ENCODE measurements at places on chromosomes 7 and 10.
A peak's percentile ranks its signal among the peaks of the same experiment; 100 is the strongest.

GRCh38 chr7:134315679-134316538 is 821 bp downstream of the SLC35B4 start:
- peak; percentile 22 for DNase-seq

- no peak for DNase-seq
These were observed 98.2 kb downstream of the RNF216 start for GRCh38 chr7:5683280-5683670.

DNA sequence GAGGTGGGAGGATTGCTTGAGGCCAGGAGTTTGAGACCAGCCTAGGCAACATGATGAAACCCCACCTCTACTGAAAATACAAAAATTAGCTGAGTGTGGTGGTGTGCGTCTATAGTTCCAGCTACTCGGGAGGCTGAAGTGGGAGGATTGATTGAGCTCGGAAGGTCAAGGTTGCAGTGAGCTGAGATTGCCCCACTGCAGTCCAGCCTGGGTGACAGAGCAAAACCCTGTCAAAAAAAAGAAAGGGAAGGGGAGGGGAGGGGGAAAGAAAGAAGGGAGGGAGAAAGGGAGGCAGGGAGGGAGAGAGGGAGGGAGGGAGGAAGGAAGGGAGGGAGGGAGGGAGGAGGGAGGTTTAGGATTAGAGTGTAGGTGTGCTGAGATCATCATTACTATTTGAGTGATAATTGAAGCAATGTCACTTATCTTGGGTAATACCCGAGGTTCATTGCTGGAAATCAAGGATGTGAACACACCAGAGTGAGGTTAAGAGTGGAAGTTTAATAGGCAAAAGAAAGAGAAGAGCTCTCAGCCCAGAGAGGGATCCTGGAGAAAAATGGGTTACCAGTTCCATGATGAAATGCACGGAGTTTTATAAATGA is 27.6 kb downstream of the VCL start:
- DNase-seq = no peak

- DNase-seq = no peak
These were observed 17.3 kb downstream of the BUD23 start for GRCh38 chr7:73700581-73701134.

DNA sequence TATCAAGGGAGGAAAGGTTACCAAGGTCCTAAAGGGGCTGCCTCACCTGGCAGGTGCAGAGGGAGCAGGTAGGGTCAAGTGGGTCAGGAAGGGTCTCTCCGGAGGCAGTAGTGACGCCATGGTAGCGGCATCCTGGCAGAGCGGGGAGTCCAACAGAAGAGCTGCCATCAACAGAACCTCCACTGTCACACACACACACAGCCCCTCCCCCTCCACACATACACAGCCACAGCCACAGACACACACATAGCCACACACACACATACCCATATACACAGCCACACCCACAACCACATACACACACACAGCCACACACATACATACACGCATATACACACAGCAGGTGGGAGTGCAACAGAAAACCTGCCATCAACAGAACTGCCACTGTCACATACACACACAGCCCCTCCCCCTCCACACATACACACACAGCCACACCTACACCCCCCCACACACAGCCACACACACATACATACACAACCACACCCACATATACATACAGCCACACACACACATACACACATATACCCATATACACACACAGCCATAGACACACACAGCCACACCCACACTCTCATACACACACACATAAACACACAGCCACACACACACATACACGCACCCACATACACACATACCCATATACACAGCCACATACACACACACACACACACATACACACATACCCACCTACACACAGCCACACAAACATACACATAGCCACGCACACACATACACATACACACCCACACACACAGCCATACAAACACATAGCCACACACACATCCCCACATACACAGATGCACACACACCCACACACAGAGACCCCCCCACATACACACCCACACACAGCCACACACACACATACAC is 23.1 kb downstream of the KCP start:
- DNase-seq = no peak

- no peak for DNase-seq
These were observed 2.0 kb downstream of the BAG3 start for GRCh38 chr10:119653209-119653608.

DNA sequence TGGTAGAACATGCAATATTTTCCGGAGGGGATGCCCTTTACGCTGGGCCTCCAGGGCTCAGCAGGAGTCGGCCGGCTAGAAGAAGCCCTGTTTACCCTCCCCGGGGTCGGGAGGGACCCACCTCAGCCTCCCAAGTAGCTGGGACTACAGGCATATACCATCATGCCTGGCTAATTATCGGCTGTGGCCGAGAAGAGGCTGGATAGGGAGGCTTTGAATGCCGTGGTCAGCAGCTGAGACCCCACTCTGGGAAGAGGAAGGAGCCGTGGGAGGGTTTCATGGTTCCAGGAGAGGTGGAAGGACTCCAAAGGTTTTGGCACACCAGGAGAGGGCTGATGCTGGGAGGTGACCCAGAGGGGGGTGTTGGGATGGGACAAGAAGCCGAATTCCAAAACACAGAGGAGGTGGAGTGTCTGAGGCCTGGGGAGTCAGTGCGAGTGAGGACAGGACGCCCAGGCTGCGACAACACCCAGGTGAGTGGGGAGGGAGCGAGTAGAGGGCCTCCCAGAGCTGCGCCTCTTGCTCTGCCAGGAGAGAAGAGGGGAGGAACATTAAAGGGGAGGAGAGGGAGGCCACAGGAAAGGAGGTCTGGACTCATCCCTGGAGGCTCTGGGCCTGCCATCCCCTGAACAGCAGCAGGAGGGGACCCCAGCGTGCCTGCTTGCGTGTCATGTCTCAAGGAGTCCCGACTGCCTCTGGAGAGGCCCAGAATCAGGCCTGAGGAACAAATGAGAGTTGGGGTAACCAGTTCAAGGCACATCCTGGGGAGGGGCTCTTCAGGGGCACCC is 19.6 kb downstream of the GRID2IP start:
- DNase-seq = no peak

- no peak for DNase-seq
These were observed 85.3 kb upstream of the MGMT start for GRCh38 chr10:129381741-129382140.

GRCh38 chr10:35780970-35781642 is 139.0 kb upstream of the FZD8 start:
- no peak for DNase-seq

DNA sequence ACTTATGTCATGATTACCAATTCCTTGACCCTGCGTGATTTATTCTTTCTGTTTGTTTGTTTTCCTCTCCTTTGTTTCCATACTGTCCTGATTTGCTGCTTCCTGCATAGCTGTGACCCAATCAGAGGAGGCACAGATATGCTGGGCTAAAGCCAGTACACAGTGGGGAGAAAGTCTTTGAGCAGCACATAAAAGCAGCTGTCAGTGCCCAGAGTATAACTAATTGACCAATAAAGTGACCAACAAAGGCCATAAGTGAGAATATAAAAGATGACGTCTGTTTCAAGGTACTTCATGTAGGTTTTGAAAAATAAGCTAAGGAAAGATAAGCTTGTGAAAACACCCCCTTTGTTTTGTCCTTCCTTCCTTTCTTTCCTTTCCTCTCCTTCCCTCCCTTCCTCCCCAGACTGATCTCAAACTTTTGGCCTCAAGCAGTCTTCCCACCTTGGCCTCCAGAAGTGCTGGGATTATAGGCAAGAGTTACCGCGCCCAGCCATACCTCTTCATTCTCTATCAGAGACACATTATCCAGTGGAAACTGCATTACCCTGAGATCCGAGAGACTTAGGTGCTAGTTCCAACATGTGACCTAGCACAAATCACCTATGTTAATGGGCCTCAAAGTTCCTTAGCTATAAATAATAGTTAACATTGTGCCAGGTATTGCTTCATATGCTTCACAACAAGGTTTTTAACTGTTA is 17.0 kb downstream of the BCAP29 start:
- DNase-seq = no peak

GRCh38 chr10:43239756-43240155 is 27.1 kb downstream of the RASGEF1A start:
- DNase-seq = no peak

- no peak for DNase-seq
These were observed 39.5 kb downstream of the HABP2 start for GRCh38 chr10:113592380-113592779.

DNA sequence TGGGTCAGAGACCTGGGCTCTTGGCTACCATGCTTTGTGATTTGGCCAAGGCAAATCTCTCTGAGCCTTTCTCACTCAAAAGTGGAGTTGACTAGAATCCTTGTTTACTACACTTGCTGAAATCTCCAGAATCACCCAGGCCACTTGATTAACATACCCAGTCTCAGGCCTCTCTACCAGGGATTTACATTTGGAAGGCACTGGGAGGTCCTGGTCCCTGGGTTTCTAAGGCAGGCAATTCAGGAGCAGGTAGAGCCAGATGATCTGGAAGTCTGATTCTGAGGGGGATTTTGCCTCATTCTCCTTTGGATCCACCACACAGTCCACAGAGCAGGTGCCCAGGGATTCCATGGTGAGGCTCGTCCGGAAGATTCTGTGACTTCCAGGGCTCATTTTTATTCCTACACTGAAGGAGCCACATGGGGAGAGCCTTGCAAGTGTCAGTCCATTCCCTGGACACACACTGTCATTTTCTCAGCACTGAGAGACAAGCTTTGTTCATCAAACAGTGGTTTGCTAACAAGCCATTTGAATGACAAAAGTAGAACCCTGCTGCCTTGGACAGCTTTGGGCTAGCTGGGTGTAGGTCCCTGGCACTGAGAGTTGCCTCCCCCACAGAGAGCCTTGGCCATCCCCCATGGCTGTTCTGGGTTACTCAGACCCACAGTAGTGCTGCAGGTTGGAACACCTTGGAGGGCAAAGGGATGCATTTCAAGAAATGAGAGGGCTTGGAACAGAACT is 74.2 kb downstream of the NOC3L start:
- no peak for DNase-seq

- DNase-seq = no peak
These were observed 9.2 kb downstream of the AGBL3 start for GRCh38 chr7:134995239-134996096.

GRCh38 chr10:104281694-104282093 is 12.7 kb downstream of the GSTO2 start:
- DNase-seq = no peak

DNA sequence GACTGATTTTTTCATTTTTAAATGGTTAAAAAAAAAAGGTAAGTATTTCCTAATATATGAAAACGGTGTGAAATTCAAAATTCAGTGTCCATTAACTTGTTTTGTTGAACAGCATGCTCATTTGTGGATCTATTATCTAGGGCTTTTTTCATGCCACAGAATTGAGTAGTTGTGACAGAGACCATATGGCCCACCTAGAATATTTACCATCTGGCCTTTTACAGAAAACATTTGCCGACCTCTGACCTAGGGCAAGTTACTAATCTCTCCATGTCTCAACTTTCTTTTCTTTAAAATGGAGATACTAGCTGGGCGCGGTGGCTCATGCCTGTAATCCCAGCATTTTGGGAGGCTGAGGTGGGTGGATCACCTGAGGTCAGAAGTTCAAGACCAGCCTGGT is 41.3 kb downstream of the GRK5 start:
- DNase-seq = no peak

- DNase-seq = no peak
These were observed 167.0 kb upstream of the PPP1R3A start for GRCh38 chr7:114085592-114086501.

- no peak for DNase-seq
These were observed 12.8 kb upstream of the DRGX start for GRCh38 chr10:49408519-49409306.

- no peak for DNase-seq
These were observed 6.2 kb downstream of the RARRES2 start for GRCh38 chr7:150335108-150335773.

DNA sequence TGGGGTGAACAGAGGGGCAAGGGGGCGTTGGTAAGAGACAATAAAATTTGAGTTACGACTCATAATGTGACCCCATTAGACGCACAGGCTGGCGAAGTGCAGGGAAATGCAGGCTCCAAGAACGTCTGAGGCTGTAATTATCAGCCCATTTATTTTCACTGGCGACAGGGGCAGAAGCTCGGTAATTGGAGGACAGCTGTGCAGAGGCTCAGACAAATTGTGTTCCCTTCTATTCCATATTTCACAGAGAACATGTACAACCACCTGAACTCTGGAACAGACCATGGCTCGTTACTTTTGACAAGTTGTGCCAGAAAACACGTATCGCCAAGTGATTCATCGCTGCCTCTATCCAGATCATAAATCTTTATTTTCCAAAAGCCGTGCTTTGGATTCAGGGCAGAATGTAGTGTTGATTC is 137.3 kb upstream of the FRMD4A start:
- DNase-seq = no peak

DNA sequence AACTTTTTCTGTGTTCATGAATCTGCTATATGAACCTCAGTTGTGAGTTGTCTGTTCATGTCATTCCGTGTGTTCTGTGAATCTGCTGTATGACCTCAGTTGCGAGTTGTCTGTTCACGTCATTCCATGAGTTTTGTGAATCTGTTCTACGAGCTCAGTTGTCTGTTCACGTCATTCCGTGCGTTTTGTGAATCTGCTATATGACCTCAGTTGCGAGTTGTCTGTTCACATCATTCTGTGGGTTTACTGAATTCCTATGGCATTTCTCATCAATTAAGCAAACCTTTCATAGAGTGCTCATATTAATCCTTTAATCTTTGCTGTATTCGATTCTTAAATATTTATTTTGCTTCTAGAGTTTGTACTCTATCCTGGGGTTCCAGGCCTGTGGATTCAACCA is 150.6 kb downstream of the DIP2C start:
- DNase-seq = no peak

- DNase-seq = no peak
These were observed 10.9 kb downstream of the NUB1 start for GRCh38 chr7:151352512-151352911.

DNA sequence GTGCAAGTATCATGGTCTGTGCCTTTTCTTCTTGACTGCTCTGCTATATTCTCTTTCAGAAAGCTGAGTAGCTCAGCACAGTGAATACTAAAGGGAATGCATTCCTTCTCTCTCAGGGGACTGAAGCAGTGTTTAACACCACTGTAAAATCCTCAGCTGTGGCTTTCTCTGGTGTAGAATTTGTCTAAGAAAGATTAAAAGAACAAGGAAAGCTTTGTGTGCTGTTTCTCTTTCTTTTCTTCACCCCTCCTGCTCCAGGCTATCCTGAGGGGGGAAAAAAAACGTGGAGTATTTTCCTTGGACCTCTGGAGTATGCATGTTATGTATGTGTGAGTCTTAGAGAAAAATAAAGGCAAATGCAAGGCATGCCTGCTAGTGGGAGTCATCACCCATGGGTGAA is 383.9 kb downstream of the AUTS2 start:
- DNase-seq = no peak

- DNase-seq = no peak
These were observed 123.3 kb downstream of the WDFY4 start for GRCh38 chr10:48807791-48808470.

GRCh38 chr7:102279537-102280400 is 6.9 kb upstream of the SH2B2 start:
- DNase-seq = peak; percentile 82
